ENCODE measurements at places on chromosomes 1 and 21.

DNA sequence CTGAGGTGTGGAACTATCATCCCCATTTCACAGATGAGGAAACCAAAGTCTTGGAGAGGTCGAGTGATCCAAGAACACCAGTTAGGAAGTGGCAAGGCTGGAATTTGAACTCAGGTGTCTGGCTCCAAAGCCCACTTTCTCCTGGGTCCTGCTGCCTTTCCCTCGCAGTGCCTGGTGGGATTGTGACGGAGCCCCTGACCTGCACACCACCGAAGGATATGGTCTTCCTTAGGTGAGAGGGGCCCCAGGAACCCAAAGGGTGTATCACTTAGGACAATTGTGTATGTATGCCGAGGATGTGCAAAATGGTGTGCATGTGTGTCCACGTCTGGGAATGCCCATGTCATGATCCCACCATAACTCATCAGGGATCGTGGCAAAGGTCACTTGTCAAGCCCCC lies 392.7 kb downstream of the MATN1 start:
- no peak for DNase-seq

GRCh38 chr1:32761253-32761877 lies 55.8 kb downstream of the YARS1 start:
- peak; percentile 55 for DNase-seq

- no peak for DNase-seq
Measured at GRCh38 chr1:118564961-118565703, 380.1 kb upstream of the SPAG17 start.

GRCh38 chr1:102593276-102593675 lies 515.0 kb downstream of the COL11A1 start:
- DNase-seq, result no peak

- no peak for DNase-seq
Measured at GRCh38 chr1:68140536-68140935, 90.1 kb upstream of the DIRAS3 start.

DNA sequence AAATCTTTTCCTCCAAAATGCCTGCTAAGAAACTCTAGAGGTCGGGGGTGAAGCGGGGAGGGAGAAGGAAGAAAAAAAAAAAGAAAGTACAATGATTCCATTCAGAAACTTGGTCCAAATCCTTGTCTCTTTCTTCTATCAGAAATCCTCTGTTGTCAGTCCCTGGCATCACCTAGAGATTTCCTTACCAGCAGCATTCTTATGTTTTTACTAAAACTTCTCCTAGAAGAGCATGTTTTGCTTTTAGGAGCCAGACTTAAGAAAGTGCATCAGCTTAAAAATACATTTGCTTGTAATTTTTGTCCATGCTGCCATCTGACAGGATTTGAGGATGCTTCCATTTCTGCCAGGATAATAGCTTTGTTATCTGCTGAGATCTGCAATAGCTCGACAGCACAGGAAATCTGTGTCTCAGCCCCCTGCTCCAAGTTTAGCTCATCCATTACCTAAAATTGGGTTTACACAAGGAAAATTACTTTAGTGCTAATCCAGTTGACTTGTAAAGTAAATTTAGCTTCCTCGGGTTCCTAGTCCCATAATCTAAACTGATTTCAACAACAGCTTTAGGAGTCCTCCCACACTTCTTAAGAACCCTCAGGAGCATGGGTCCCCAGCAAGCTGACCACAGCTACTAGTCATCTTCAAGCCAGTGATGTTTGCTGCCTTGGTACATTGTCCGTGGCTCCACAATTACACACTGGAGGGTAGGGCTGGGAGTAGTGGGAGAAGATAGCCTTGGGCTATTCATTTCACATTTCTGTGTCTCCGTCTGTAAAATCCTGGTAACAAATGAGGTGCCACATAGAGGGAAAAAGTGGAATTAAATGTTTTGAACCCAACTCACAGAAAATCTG lies 92.3 kb upstream of the UBE2U start:
- DNase-seq, result no peak

GRCh38 chr1:24105368-24106160 lies 6.4 kb downstream of the MYOM3 start:
- DNase-seq, result no peak

Data from GM03348 (cell line).